Sigmoid colon (tissue), 7 donors: ENCODE measurements at places on chromosomes 11 and 22. TPM values are rescaled to one million over a fixed set of nuclear protein-coding genes. Genes with fewer than 3 reads are reported as not detected.

APBB1 gene
- 85.0 TPM for total RNA-seq

AP1B1 gene
- total RNA-seq: 33.1 TPM

BTBD18 gene
- total RNA-seq: not detected

LYVE1 gene
- 41.5 TPM for total RNA-seq

SPTBN2 gene
- 4.3 TPM for total RNA-seq

VWA5A gene
- 15.0 TPM for total RNA-seq

MRGPRF gene
- 143 TPM for total RNA-seq

TMEM191C gene
- total RNA-seq: 6.3 TPM

LUZP2 gene
- 0.16 TPM for total RNA-seq

ATF4 gene
- total RNA-seq: 627 TPM

GAB4 gene
- total RNA-seq: not detected

RDX gene
- 79.6 TPM for total RNA-seq

CARD16 gene
- 4.8 TPM for total RNA-seq

DNA sequence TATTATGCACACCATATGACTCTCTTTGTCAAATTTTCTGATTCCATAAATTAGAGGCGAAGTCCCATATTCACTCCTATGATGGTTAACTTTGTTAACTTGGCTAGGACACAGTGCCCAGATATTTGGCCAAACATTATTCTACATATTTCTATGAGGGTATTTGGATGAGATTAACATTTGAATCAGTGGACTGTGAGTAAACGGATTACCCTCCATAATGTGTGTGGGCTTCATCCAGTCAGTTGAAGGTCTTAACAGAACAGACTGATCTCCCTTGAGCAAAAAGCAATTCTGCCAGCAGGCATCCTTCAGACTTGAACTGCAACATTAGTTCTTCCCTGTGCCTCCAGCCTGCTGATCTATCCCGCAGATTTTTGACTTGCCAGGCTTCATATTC is 69.9 kb downstream of the FZD4 start:
- H3K4me1 ChIP-seq: no peaks in the 10 kb centered on the region
- DNase-seq: no peak
- no peaks in the 10 kb centered on the region for H3K27me3 ChIP-seq
- H3K27ac ChIP-seq: no peak overlapping the region

DNA sequence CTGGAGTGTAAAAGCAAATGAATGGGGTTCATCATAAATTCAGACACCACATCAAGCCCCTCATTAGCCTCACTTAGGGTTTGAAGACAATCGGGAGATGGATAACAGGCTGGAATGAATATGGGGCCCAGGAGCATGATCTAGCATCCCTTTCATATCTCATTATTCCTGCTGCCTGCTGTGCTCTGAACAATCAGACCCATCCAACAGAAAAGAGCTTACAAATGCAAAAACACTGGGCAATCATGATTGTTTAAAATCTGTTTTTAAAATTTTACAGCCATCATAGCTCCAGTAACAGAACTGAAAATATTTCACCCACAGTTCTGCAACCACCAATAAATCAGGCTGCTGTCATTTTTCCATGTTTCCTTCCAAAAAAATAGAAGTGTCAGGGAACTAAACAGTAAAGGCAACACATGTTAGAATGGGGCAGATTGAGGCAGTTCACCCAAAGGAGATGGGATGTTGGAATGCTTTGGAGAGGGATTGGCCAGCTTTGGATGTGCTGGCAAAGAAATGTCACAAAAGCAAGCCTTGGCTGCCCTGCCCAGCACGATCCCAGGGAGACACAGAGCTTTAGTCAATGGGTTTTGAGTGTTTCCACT is 47.8 kb upstream of the BMAL1 start:
- peaks cover 6% of the 10 kb centered on the region for H3K4me1 ChIP-seq
- H3K4me3 ChIP-seq: no peak overlapping the region
- no peaks in the 10 kb centered on the region for H3K27me3 ChIP-seq
- no peaks in the 10 kb centered on the region for H3K36me3 ChIP-seq
- DNase-seq: no peak

DNA sequence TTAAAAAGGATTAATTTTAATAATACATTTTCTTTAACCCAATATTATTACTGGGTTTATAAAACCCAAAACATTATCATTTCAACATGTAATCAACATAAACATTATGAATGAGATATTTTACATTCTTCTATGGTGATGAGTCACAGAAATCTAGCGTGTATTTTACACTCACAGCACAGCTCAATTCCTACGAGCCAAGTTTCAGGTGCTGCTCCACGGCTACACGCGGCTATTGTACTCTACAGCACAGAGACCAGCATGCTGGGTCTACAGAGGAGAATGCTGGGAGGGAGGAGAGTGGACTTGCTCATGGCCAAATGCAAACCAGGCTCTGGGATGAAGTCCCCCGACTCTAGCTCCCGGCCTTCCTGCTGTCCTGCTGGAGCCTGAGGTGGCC is 72.0 kb upstream of the LMO1 start:
- H3K36me3 ChIP-seq: no peaks in the 10 kb centered on the region
- H3K4me1 ChIP-seq: no peaks in the 10 kb centered on the region
- H3K27me3 ChIP-seq: no peaks in the 10 kb centered on the region
- H3K27ac ChIP-seq: no peak overlapping the region

DNA sequence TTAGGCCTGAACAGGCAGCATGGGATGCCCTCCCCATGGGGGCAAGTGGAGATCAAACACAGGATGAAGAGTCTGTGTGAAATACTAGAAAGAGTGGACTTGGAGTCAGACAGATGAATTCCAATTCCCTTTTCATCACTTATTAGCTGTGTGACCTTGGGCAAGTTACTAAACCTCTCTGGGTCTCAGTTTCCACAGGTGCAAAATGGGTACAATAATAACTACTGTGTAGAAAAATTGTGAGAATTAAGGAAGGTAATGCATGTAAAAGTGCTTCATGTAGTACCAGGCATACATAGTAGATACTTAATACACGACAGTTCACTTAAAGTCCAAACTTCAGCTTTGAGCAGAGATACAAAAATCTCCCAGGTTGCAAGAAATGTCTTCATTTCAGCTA is 176.4 kb downstream of the DSCAML1 start:
- no peak overlapping the region for H3K4me3 ChIP-seq
- no peaks in the 10 kb centered on the region for H3K36me3 ChIP-seq
- no peaks in the 10 kb centered on the region for H3K4me1 ChIP-seq
- H3K27me3 ChIP-seq: no peaks in the 10 kb centered on the region

DNA sequence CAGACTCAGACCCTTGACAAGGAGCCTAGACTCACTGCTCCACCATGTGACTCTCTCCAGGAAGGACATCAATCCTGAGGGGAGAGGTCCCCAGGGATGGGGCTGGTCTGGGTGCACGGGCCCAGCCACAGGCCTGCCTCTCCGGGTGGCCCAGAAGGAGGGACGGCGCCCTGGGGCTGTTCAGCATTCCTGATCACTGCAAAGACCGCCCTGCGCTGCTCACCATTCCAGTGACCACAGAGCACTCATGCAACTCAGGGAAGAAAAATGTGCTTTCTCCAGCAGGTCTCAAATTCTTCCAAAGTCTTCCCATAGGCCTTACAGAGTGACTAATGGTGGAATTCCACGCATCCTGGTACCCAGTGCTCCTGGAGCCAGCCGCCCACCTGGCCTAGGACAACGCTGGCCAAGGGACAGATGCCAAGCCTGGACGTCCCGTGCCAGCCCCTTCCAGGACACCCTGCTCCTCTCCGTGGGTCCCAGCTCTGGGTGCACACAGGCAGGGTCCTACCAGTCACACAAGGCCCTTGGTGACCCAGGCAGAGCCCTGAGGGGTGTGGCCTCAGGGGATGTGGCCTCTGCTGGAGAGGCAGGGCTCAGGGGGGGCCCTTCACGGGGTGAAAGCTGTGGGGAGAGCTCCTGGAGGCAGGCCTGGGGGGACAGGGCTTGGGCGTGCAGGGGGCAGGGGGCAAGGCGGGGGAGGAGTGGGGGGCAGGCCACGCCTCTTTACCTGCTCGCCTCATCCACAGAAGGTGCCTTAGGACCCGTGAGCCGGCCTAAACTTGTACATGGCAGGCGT is 178.8 kb downstream of the IGLL1 start:
- no peaks in the 10 kb centered on the region for H3K36me3 ChIP-seq
- peak; percentile 56 for DNase-seq
- no peak overlapping the region for H3K27ac ChIP-seq
- no peaks in the 10 kb centered on the region for H3K27me3 ChIP-seq
- peaks cover 9% of the 10 kb centered on the region for H3K4me1 ChIP-seq

GRCh38 chr22:37032134-37032534 is 12.6 kb downstream of the MPST start:
- DNase-seq: no peak
- H3K27ac ChIP-seq: no peak overlapping the region
- no peaks in the 10 kb centered on the region for H3K4me1 ChIP-seq
- H3K4me3 ChIP-seq: no peak overlapping the region
- peaks cover 28% of the 10 kb centered on the region for H3K36me3 ChIP-seq

DNA sequence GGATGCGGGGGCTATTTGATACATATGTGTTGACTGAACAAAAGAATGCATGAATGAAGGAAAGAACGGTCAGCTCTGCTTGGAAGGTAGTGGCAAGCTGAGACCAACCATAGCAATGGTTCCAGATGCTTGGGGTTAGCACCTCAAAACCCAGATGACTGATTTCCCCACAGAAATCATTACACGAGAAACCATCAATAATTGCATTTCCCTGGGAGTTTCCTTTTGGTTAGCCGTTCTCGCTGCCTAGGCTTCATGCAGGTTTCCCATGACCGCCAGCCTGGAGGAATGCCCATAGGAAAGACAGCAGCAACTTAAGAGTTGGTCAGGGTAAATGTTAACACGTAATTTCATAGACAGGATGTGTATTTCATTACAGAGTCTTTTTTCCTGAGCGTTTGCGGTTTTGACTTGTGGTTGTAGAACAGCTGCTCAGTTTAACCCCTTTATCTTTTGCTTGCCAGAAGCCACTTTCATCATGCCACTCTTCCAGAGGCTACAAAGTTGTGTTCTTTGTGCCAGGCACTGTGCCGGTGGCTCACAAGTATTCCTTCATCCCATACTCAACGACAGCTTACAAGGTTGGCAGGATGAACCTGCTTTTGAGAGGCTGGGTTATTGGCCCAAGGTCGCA is 2.8 kb downstream of the IL17RA start:
- H3K4me1 ChIP-seq: peaks cover 17% of the 10 kb centered on the region
- H3K36me3 ChIP-seq: no peaks in the 10 kb centered on the region
- H3K4me3 ChIP-seq: no peak overlapping the region
- DNase-seq: peak; percentile 50
- H3K27me3 ChIP-seq: no peaks in the 10 kb centered on the region

DNA sequence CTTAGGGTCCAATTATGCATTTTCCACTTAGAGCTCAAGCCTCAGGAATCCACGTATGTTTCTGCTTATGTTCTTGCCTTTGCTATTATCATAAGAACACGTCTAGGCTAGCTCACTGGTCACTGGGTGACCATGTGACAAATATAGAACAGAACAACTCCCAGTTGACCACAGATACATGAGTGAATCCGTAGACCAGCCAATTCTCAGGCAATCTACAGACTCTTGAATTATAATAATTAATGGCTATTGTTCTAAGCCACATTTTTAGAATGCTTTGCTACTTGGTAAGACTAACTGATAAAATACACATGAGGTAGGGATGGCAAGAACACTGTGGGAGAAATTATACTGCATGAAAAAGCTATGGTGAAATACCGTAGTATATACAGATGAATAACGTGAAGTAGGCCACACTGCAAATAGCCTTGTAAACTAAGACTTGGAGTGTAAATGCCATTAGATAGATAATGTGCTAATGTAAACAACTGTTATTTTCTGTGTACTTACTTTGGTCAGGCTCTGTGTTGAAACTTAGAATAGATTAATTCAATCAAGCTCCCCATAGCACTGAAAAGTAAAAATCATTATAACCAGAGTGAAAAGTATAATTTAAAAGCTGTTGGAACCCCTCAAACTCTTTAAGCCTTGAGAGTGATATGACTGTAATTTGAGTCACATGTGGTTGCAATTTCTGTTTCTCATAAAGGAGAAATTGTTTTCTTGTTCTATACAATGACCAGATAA is 366.2 kb upstream of the CCDC179 start:
- H3K4me3 ChIP-seq: no peak overlapping the region
- H3K4me1 ChIP-seq: no peaks in the 10 kb centered on the region
- no peak for DNase-seq
- H3K36me3 ChIP-seq: no peaks in the 10 kb centered on the region
- H3K27me3 ChIP-seq: no peaks in the 10 kb centered on the region

GRCh38 chr11:86182976-86183584 is 61.5 kb upstream of the EED start:
- peaks cover 17% of the 10 kb centered on the region for H3K4me1 ChIP-seq
- no peaks in the 10 kb centered on the region for H3K27me3 ChIP-seq
- no peak for DNase-seq
- H3K27ac ChIP-seq: no peak overlapping the region
- no peak overlapping the region for H3K4me3 ChIP-seq
- H3K36me3 ChIP-seq: no peaks in the 10 kb centered on the region

DNA sequence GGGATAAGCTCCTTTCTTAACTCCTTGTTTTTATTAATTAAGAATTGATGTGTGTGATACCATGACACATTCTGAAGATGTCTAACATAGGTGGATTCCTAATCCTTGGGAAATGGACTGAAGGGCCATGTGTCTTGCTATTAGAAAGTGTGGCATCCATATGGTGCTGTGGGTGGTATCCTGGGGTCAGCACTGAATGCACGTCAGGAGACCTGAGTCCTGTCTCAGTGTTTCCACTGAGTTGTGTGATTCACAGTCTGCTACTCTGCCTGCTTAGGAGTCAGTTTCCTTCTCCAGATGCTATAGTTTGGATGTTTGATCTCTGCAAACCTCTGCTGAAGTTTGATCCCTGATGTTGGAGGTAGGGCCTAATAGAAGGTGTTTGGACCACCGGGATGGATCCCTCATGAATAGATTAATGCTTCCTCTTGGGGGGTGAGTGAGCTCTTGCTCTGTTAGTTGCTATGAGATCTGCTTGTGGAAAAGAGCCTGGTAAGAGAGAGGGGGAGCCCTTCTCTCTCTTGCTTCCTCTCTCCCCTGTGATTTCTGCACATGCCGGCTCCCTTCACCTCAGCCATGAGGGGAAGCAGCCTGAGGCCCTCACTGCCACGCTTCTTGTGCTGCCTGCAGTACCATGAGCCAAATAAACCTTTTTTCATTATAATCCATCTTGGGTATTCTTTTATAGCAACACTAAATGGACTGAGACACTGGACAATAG is 666.5 kb downstream of the NTM start:
- no peaks in the 10 kb centered on the region for H3K27me3 ChIP-seq
- no peak for DNase-seq
- no peaks in the 10 kb centered on the region for H3K36me3 ChIP-seq
- no peak overlapping the region for H3K27ac ChIP-seq
- no peak overlapping the region for H3K4me3 ChIP-seq

DNA sequence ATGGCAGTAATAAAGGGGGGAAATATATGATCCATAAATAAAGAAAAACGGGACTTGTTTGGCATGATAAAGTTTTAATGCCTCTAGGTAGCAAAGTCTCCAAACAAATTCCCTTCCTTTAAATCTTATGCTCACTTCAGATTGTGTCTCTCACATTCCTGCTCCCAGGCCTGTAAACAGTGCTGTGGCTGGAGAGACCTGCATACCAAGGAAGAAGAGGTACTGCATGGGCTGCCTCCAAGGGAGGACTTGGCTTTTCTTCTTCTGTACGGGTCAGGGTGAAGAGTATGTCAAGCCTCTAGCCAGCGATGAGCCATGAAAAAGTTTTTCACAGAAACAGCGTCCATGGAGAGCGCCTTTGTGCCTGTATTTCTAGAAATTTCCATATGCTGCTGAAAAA is 161.8 kb downstream of the KIRREL3 start:
- no peaks in the 10 kb centered on the region for H3K36me3 ChIP-seq
- H3K4me1 ChIP-seq: no peaks in the 10 kb centered on the region
- no peak for DNase-seq
- no peak overlapping the region for H3K27ac ChIP-seq
- no peak overlapping the region for H3K4me3 ChIP-seq

GRCh38 chr22:39087881-39088684 is 9.0 kb upstream of the APOBEC3H start:
- no peak overlapping the region for H3K4me3 ChIP-seq
- H3K36me3 ChIP-seq: no peaks in the 10 kb centered on the region
- H3K27me3 ChIP-seq: no peaks in the 10 kb centered on the region
- no peaks in the 10 kb centered on the region for H3K4me1 ChIP-seq
